ENCODE measurements at places on chromosomes 7 and 10.
A peak's percentile ranks its signal among the peaks of the same experiment; 100 is the strongest.

- no peak for DNase-seq
Measured at GRCh38 chr7:999149-999879, 16.3 kb downstream of the CYP2W1 start.

GRCh38 chr10:8556321-8556720, 501.8 kb downstream of the GATA3 start:
- DNase-seq: no peak

- DNase-seq: no peak
Measured at GRCh38 chr10:106857213-106857612, 307.3 kb downstream of the SORCS1 start.

DNA sequence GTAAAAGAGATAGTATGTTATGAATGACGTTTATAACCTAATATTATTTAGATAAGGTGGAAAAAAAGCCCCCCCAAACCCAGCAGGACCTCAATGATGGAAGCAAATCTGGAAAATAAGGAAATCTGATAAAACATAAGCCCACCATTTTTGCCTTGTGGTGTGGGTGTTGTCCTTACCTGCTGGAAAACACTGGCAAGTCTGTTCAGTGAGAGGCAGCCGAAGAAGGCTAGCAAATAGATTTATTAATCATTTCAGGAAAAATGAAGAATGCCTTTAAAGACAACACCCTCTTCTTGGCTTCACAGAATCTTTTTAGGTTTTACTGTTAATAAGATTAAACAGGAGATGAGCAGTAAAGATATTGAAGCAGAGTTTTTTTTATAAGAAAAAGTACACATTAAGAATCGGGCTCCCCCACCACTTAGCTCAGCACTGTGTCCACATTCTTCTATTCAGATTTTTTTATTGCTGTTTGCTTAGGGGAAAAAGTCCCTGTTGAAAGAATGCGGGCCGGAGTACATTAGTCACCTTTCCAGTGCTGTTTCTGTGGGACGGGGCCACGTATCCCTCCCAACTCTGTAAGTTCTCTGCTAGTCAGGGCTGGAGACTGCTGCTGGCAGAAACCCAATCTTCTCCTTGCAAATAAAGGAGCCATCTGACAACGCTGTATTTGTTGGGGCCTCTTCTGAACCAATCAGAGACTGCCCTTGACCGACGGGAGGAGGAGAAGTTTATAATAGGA, 104.1 kb downstream of the EVX1 start:
- peak; percentile 20 for DNase-seq

All from testis (tissue), 5 donors.